Left hindlimb (tissue), 1 donor: ENCODE measurements at places on chromosomes 1 and 21.

DNA sequence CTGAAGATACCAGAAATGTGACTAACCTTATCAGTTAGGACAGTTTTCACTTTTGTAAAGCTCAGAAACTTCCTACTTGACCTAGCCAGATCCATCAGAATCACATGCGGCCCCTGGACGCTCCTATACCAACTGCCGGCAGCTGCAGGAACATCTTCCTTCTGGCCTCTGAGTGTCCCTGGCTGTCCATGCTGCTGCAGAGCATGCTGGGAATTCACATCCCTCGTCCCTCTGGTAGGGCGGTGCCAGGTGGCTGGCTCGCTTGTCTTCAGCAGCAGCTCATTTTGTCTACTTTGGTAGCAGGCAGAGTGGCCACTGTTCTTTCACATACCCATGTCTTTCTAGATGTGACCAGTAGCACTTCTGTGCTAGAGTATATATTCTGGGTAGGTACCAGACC lies 34.4 kb downstream of the HHAT start:
- DNase-seq = no peak

DNA sequence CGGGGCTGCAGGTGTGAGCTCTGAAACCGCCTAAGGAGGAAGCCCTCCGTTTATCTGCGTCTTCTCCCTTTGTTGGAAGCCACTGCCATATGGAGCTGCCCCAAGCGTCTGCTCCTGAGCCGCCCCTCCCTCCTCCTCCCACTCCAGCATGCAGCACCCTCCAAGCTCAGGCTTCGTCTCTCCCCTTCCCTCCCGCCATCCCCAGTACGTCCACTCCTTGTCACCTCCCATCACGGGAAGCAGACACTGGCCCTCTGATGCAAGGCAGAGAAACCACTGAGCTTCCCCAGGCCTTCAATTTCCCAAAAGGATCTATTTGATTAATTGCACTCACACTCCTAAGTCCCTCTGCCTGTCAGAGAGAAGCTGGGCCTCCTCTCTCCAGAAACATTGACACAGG lies 52.5 kb downstream of the NFASC start:
- DNase-seq = no peak

GRCh38 chr1:1435911-1436629 lies 580 bp downstream of the VWA1 start:
- DNase-seq = peak; percentile 41

GRCh38 chr1:184096005-184096404 lies 44.5 kb downstream of the TSEN15 start:
- DNase-seq = no peak

DNA sequence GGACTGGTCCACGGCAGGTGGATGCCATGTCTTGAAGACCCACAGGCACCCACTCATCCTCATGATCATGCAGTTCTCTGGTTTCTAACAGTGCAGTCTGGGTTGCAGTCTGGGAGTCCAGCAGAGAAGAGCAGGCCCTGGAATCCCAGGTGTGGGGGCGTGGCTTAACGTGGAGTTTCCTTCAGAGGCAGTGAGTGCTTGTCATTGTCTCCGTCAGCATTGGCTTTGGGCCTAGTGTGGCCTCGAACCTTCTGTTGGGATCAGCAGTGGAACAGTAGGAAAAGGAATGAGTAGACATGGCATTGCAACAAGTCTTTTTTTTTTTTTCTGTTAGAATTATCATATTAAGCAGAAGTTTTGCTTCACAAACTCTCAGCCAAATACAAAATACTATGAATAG lies 12.8 kb downstream of the LGALS8 start:
- DNase-seq = no peak

- DNase-seq = peak; percentile 72
Observed at GRCh38 chr1:39398278-39399021, 93.0 kb upstream of the BMP8A start.

DNA sequence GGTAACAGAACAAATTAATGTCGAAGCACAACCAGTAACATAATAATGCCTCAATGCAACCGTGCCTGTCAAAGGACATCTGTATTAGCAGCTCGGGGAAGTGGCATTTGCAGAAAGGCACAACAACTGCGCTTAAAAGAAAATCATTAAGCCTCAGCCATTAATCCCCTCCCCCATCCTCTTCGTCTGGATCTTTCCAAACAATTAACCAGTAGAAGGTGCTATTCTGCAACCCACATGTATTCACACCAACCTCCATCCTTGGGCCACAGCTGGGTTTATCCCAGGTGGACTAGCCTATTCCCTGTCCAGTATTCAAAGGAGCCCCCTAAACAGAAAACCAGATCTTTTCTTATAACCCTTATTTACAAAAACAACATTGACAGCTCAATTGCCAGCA lies 2.6 kb downstream of the RERE start:
- DNase-seq = no peak

GRCh38 chr1:98940722-98941079 lies 64.0 kb downstream of the PLPPR5 start:
- DNase-seq = no peak

GRCh38 chr1:22755641-22756040 lies 45.0 kb downstream of the EPHB2 start:
- no peak for DNase-seq

- no peak for DNase-seq
Observed at GRCh38 chr1:3315399-3316339, 138.8 kb upstream of the ARHGEF16 start.

- DNase-seq = no peak
Observed at GRCh38 chr1:21966247-21967000, 10.4 kb upstream of the CELA3B start.

DNA sequence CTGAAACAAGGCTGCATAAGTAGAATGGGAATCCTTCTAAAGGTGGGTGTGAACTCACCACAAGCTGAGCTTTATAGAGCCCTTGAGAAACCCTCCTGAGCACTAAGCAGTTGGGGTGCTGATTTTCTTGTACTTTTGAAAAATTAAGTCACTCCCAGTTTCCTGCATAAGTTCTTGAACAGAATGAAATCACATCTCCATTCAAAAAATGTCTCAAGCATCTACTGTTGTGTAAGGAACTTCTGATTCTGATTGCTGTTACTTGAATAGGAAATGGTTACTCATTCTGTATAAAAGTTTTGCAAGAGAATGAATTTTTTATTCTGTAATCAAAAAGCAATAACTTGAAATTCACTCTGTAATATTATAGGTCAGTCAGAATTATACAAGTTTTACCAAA lies 50.8 kb upstream of the WNT2B start:
- no peak for DNase-seq

DNA sequence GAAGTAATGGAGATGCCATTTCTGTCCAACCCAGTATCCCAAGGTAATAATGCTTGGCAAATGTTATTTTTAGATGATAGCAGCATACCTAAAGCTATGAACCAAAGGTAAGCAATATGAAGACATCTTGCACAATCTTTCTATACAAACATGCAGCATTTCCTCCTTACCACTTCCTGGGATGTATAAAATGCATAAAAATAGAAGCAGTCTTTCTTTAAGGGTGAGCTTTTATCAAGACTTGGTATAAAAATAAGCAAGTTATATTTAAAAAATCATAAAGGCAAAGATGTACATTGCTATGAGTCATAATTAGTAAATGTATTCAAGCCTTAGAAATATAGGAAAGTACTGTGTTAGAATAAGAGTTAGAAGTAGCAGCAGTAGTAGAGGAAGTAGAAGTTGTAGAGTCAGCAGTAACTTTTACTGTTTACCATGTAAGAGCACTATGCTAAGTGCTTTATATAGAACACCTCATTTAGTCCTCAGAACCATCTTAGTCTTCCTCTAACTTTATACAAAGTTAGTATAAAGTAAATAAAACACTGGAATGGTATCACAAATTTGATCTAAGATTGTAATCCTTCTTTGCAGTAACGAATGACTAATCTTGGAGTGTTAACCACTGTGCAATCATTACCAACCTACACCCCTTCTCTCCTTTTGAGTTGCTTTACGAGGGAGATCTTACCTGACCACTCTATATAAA lies 371.3 kb downstream of the VAV3 start:
- no peak for DNase-seq

DNA sequence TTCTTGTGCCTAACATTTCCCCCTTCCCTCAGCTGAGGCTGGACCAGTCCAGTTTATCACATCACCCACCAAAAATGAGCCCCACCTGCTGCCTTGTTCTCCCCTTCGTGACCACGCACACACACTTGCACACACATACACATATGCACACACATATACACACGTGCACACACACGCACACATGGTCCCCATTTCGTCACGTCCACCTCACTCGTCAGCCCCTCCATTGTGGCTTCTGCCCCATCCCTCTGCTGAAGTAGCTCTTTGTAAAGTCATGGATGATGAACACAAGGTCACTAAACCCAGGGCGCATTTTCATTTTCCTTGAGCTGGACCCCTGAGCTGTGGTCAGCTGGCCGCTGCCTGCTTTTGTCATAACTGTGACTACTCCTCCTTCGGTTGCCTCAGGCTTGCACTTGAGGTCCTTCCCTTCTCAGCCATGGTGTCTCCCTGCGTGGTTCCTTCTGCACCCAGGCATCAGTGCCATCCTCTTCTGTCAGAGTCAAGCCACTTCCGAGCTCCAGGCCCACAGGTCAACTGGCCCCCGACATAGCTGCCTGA lies 93.8 kb downstream of the SYT2 start:
- no peak for DNase-seq

- no peak for DNase-seq
Observed at GRCh38 chr1:228744356-228744755, 9.1 kb downstream of the RHOU start.

DNA sequence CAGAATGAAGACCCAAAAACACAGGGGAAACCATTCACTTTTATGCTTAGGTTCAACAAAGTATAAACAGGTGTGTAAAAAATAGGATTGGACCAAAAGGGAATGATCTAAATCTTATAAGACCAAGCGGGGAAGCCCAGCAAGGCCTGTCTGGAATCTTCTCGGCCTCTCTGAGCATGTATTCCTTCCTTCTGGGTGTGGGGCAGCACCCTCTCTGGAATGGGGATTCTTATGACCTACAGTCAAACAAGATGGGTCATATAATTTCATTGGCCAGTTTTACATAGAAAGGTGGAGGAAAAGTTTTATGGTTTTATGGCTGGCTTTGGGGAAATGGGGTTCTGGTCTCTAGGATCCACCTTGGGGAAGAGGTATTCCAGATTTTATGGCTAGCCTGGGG lies 11.2 kb downstream of the KCNK1 start:
- DNase-seq = no peak

DNA sequence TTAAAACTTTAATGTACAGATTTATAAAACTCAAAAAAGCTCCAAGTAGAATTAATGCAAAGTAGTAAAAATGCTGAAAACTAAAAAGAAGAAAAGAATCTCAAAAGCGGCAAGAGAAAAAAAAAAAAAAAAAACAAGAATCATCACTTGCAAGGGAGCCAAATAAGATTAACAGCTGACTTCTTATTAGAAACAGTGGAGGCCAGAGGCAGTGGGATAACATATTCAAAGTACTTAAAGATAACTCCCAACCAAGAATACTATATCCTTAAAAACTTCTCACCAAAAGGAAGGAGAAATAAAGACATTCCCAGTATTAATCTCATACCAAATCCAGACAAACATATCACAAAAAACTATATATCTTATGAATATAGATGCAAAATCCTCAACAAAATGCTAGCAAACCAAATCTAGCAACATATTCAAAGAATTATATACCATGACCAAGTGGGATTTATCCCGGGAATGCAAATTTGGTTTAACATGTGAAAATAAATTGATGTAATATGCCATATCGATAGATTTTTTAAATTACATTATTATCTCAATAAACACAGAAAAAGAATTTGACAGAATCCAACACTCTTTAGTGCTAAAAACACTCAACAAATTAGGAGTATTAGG lies 62.7 kb downstream of the CAMK2N1 start:
- DNase-seq = no peak

DNA sequence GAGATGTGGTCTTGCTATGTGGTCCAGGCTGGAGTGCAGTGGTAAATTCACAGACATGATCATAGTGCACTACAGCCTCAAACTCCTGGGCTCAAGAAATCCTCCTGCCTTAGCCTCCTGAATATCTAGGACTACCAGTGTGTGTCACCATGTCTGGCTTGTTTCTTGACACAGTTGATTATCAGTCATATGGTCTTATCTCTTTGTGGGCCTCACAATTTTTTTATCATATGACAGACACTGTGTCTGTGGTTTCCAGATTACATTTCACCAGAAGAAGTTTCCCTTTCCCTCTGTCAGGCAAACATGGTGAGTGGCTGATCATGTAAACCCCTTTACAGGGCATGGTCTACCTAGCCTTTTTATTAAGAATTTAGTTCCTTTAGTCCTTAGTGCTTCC lies 96.1 kb downstream of the HFM1 start:
- DNase-seq = no peak

DNA sequence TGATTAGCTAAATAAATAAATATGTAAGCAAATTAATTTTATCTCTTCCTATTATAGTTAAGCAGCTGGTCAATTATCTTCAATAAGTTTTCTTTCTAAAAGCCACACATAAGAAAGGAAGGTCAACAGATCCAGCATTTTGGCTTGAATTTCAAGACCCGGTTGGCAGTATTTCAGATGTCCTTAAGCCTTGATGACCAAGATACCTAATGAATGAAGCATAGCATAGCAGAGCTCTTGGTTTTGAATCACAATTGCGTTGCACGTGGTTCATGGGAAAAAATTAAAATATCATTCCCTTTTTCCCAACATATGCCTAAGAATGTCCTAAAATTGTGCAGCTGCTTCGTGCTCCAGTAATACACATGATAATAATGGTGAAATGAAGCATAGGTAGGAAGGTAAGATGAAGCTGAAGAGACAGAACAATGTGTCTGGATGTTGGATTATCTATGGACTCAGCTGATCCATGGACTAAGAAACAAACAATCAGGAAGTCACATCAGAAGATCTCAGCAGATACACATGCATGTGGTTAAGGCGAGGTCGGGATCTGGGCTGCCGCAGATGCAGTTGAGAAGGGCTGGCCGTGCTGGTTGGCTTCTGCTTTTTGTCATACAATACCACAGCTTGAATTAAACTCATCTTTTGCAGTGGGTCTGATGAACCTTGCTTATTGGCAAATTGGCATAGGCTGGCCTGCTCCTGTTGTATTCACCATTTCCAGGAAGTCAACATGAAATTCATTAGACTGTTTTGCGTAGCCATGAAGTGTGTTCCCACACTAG lies 284.9 kb upstream of the RUNX1 start:
- DNase-seq = no peak

DNA sequence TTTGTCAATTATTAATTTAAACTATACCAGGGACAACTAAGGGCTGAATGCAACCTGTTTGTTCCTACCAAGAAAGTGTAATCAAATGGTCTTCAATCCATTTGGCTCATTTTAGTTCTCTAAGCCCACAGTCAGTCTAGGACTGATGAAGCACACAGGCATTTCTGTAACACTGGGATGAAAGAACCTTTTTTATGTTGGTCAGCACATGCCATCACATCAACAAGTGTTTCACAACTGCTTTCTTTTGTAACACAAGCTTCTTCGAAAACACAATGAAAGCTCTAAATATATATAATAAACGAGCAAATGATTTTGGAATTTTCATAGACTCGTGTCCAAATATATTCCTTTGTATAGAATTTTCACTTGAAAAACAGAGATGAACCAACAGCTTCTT lies 28.8 kb downstream of the HEATR1 start:
- no peak for DNase-seq

GRCh38 chr1:81569761-81570160 lies 231.0 kb upstream of the ADGRL2 start:
- DNase-seq = no peak
